ENCODE measurements at places on chromosomes 11 and 22. TPM values are rescaled to one million over a fixed set of nuclear protein-coding genes. Genes with fewer than 3 reads are reported as not detected.

DNA sequence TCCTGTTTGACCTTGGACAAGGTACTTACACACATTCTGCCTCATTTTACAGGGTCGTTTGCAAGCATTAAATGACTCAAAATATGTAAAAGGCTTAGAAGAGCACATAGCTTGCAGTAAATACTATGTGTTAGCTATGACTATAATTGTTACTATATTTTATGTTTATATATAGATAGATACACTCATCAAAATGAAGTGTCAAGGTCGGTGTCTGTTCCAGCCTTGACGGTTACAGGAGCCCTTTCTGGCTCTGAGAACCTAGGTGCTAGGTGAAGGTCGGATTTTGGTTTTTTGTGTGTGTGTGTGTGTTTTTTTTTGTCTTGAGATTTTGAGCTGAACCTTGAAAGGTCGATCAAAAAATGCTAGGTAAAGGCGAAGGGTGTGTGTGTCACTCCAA is 24.5 kb upstream of the LIMK2 start:
- no peak for DNase-seq

The MIOX gene
- not detected for total RNA-seq

DNA sequence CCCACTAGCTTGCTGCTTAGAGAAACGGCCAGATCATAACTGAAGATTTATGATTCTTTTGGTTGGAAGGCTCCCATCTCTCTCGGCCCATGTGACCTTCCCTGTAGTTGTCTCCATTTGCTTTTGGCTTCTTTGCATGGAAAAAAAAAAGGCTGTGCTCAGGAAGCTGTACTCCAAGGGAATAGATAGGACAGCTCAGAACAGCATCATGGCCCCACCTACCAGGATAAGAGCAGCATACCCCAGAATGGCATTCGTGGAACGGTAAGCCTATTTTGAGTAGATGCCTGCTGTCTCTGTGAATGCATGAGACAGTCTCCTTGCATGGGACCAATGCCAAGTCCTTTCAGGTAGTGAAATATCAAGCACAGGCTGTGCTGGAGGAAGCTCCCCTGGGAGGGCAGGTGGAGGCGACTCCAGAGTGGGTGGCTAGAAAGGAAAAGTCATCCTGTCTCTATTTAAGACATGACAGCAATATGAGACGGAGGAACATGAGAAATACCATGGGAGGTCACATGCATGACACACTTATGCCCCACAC is 94.1 kb upstream of the AMOTL1 start:
- no peak for DNase-seq

The FGF4 gene
- not detected for total RNA-seq

GRCh38 chr11:118291477-118292135 is 12.9 kb upstream of the CD3E start:
- no peak for DNase-seq

All from spleen (tissue), 13 donors.